ENCODE measurements at places on chromosomes 12 and 14. TPM values are rescaled to one million over a fixed set of nuclear protein-coding genes. Genes with fewer than 3 reads are reported as not detected.
A peak's percentile ranks its signal among the peaks of the same experiment; 100 is the strongest.

GRCh38 chr14:105258846-105259245, 10.5 kb downstream of the BTBD6 start:
- no peaks in the 10 kb centered on the region for H3K36me3 ChIP-seq
- no peaks in the 10 kb centered on the region for H3K27me3 ChIP-seq
- no peak overlapping the region for H3K27ac ChIP-seq
- DNase-seq = no peak

- no peak for DNase-seq
- H3K27ac ChIP-seq = no peak within 1 kb of the TSS
- H3K36me3 ChIP-seq = peaks cover 18% of the 10 kb centered on the region
- no peaks in the 10 kb centered on the region for H3K27me3 ChIP-seq
Observed at GRCh38 chr14:23094666-23095195, at the start of gene ACIN1. Gene ACIN1 (minus strand): TSS chr14:23095136. CDS start chr14:23095112, 24 bp downstream.

DNA sequence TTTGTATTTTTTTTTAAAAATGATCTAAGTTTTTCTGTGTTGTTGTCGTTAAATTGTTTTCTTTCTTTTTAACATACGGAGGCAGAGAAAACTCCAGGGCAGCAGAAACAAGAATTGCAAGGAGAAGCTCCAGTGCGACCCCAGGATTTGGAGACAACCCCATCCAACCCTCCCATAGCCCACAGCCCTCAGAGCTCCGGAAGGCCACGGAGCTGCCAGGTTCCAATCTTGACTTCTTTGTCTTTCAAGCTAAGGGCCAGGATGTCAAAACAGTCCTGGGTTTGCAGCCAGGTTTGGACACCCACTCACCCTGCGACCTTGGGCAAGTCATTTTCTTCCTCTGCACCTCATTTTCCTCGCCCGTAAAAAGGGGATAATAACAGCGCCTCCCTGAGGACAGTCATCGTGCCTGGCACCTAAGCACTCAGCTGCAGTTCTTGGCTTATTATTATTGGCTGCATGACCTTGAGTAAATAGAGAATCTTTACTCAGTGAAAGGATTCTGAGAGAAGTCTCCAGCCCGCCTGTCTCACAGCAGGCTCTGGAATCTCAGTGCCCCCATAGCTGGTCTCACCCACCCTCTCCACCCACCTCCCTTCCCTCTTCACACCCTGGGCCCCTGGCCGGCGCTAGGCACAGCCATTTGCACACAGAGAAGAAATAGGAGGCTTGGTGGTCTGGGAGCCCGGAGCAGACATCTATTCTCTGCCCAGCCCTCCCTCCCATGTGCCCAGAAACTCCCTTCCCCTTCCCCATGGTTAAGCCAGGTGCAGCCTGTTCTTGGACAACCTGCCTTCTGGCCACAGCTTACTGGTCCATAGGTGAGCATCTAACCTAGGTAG, 79.4 kb upstream of the BCL11B start:
- no peak overlapping the region for H3K4me3 ChIP-seq
- no peaks in the 10 kb centered on the region for H3K36me3 ChIP-seq
- H3K27ac ChIP-seq = no peak overlapping the region
- no peak for DNase-seq

GRCh38 chr12:52644078-52644415, 8.0 kb downstream of the KRT2 start:
- H3K4me1 ChIP-seq = no peaks in the 10 kb centered on the region
- no peaks in the 10 kb centered on the region for H3K36me3 ChIP-seq
- peaks cover 63% of the 10 kb centered on the region for H3K27me3 ChIP-seq
- DNase-seq = no peak
- no peak overlapping the region for H3K27ac ChIP-seq

The RAD9B gene
- total RNA-seq = 0.54 TPM

DNA sequence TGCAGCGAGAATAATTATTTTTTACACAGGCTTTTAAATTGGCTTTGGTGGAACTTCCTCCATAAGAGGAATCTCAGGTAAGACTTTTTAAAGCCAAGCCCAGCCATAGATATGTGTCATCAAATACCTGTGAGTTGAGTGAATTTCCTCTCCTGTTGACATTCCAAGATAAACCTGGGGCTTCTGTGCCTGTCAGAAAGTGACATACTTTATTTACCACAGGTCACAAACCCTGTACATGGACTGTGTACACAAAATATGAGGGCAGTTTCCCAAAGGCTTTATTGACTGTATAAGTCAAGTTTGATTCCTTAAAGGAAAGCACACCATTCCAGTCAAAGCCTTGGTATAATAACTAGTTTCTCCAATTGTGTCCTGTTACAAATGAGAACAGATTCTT, 25.9 kb upstream of the SRSF5 start:
- no peak for DNase-seq
- H3K27ac ChIP-seq = no peak overlapping the region
- no peaks in the 10 kb centered on the region for H3K4me1 ChIP-seq
- H3K27me3 ChIP-seq = peaks cover 6% of the 10 kb centered on the region
- no peak overlapping the region for H3K4me3 ChIP-seq

DNA sequence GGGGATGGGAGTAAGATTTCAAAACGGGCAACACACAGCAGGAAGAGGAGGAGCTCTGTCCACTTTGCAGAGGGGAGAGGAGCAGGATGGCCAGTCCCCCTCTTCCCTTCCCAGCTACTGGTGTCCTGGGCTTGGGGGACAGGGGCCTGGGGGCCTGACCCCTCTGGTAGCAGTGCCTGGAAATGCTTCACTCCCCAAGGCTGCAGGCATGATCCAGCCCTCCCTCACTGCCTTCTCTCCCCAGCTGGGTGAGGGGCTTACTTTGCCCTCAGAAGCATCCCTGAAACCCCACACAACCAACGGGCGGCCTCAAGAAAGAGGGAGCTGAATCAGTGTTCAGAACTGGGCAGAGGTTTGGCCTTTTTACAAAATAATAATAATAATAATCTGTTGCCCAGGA, 279.5 kb downstream of the DPF3 start:
- no peak for DNase-seq
- no peak overlapping the region for H3K27ac ChIP-seq
- H3K4me3 ChIP-seq = no peak overlapping the region
- no peaks in the 10 kb centered on the region for H3K27me3 ChIP-seq
- no peaks in the 10 kb centered on the region for H3K36me3 ChIP-seq

The INSM2 gene
- total RNA-seq = not detected

The JPH4 gene
- not detected for total RNA-seq

GRCh38 chr14:74846168-74846567, 29.8 kb downstream of the PROX2 start:
- no peaks in the 10 kb centered on the region for H3K36me3 ChIP-seq
- peaks cover 33% of the 10 kb centered on the region for H3K4me1 ChIP-seq
- no peaks in the 10 kb centered on the region for H3K27me3 ChIP-seq
- DNase-seq = no peak
- no peak overlapping the region for H3K27ac ChIP-seq

- no peak for DNase-seq
- no peak overlapping the region for H3K27ac ChIP-seq
Observed at GRCh38 chr12:1528791-1529190, 65.6 kb downstream of the FBXL14 start.

The PTPRO gene
- 3.9 TPM for total RNA-seq

DNA sequence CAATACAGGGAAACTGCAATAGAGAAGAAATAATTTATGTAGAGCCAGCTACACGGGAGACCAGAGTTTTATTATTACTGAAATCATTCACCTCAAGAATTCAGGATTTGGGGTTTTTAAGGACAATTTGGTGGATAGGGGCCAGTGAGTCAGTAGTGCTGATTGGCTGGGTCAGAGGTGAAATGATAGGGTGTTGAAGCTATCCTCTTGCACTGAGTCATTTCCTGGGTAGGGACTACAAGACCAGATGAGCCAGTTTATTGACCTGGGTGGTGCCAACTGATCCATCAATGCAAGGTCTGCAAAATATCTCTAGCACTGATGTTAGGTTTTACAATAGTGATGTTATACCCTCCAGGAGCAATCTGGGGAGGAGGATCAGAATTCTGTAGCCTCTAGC, 486.3 kb downstream of the LRIG3 start:
- peaks cover 2% of the 10 kb centered on the region for H3K4me1 ChIP-seq
- no peaks in the 10 kb centered on the region for H3K27me3 ChIP-seq
- DNase-seq = no peak
- H3K36me3 ChIP-seq = peaks cover 5% of the 10 kb centered on the region
- H3K4me3 ChIP-seq = no peak overlapping the region
- H3K27ac ChIP-seq = no peak overlapping the region

GRCh38 chr12:13504074-13504473, 307.5 kb downstream of the EMP1 start:
- DNase-seq = no peak
- H3K4me1 ChIP-seq = no peaks in the 10 kb centered on the region
- H3K27me3 ChIP-seq = peaks cover 8% of the 10 kb centered on the region

GRCh38 chr12:1821805-1822204, 1.4 kb downstream of the LRTM2 start:
- H3K27ac ChIP-seq = no peak overlapping the region
- peaks cover 39% of the 10 kb centered on the region for H3K27me3 ChIP-seq
- no peak overlapping the region for H3K4me3 ChIP-seq

- no peak for DNase-seq
- peak overlapping the region; percentile 53 for H3K27ac ChIP-seq
Observed at GRCh38 chr12:52496054-52496453, 3.0 kb upstream of the KRT6A start.

The WASHC4 gene
- 55.8 TPM for total RNA-seq

- no peak overlapping the region for H3K27ac ChIP-seq
- H3K27me3 ChIP-seq = peaks cover 23% of the 10 kb centered on the region
- H3K4me3 ChIP-seq = no peak overlapping the region
- H3K36me3 ChIP-seq = no peaks in the 10 kb centered on the region
- H3K4me1 ChIP-seq = no peaks in the 10 kb centered on the region
Observed at GRCh38 chr14:94144765-94145164, 15.4 kb upstream of the IFI27L2 start.

DNA sequence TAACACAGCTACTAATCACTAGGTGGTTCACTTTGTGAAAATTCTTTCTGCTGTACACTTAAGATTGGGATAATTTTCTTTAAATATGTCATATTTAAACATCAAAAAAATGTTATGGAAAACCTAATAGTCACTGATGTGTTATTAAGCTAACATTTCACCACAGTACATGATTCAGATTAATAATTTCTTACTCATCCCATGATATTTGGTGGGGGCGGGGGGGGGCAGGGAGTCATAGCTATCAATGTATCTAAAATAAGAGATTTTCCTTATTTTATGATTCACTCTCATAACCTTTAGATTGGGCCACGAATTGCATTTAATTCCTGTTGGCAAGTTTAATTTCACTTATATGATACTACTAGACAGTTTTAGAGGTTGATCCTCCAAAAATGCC, 88.8 kb downstream of the KCNH5 start:
- H3K4me1 ChIP-seq = no peaks in the 10 kb centered on the region
- H3K27me3 ChIP-seq = peaks cover 6% of the 10 kb centered on the region
- no peak overlapping the region for H3K27ac ChIP-seq

- H3K4me3 ChIP-seq = no peak overlapping the region
- H3K4me1 ChIP-seq = no peaks in the 10 kb centered on the region
- peaks cover 2% of the 10 kb centered on the region for H3K36me3 ChIP-seq
- peaks cover 11% of the 10 kb centered on the region for H3K27me3 ChIP-seq
Observed at GRCh38 chr12:94282675-94283074, 134.3 kb downstream of the PLXNC1 start.

DNA sequence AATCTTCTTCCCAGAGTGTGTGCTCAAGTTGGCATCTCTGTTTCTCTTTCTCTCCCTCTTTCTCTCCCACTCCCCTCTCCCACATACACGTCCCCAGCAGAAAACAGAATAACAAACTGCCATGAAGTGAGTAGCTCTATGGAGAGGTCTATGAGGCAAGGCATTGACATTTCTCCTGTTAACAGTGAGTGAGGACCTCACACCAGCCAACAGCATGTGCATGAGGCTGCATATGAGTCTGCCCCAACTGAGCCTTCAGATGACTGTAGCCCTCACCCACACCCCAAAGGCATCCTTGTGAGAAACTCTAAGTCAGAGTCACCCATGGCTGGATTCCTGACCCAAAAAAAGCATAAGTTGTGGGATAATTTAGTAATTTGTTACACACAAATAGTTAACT, 50.4 kb downstream of the MAGOHB start:
- no peaks in the 10 kb centered on the region for H3K27me3 ChIP-seq
- no peak overlapping the region for H3K4me3 ChIP-seq
- no peaks in the 10 kb centered on the region for H3K4me1 ChIP-seq
- no peak overlapping the region for H3K27ac ChIP-seq
- DNase-seq = no peak

DNA sequence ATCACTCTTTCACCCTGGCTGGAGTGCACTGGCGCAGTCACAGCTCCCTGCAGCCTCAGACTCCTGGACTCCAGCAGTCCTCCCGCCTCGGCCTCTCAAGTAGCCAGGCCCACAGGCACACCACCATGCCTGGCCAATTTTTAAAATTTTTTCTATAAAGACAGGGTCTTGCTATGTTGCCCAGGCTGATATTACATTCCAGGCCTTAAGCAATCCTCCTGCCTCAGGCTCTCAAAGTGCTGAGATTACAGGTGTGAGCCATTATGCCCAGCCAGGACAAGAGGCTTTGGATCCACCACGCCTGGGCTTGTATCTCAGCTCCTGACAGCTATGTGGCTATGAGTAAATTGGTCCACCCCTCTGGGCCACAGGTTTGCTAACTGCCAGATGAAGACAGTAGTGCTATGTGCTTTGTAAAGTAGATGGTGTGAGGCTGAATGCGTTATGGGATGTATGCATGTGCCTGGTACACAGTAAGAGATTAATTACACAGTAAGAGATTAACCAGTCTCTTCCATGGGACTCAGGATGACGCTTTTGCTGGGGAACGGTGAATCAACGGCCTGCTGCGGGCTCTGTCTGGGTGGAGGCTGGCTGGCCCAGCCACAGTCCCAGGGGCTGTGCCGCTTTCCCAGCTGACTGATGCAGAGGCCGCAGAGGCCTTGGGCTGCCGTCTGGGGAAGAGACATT, 53.3 kb upstream of the NCOR2 start:
- DNase-seq = no peak
- no peaks in the 10 kb centered on the region for H3K36me3 ChIP-seq
- peaks cover 9% of the 10 kb centered on the region for H3K27me3 ChIP-seq
- H3K27ac ChIP-seq = no peak overlapping the region

- no peak overlapping the region for H3K4me3 ChIP-seq
- no peaks in the 10 kb centered on the region for H3K36me3 ChIP-seq
- no peaks in the 10 kb centered on the region for H3K27me3 ChIP-seq
- H3K4me1 ChIP-seq = peaks cover 29% of the 10 kb centered on the region
- no peak for DNase-seq
Observed at GRCh38 chr14:32453857-32454810, 125.0 kb downstream of the AKAP6 start.

DNA sequence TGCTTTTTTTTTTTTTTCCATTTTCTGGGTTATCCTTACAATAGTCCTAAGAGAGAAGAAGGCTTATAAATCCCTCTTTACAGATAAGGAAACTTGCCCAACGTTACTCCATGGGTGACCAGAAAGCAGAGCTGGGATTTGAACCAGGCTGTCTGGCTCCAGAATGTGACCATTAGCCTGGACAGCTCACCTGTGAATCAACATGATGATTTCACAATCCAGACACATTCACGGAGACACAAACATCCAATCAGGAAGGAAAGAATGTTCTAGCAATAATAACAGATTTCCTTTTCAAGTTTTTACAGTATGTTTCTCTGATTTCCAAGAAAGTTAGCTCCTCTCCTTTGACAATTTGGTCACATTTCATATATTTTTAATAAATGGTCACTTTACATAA, 118.3 kb downstream of the GALC start:
- H3K4me1 ChIP-seq = peaks cover 4% of the 10 kb centered on the region
- no peaks in the 10 kb centered on the region for H3K36me3 ChIP-seq
- H3K27ac ChIP-seq = no peak overlapping the region
- peaks cover 1% of the 10 kb centered on the region for H3K27me3 ChIP-seq
- DNase-seq = no peak
